ENCODE measurements at places on chromosomes 13 and 19. TPM values are rescaled to one million over a fixed set of nuclear protein-coding genes. Genes with fewer than 3 reads are reported as not detected.

- H3K4me1 ChIP-seq = no peaks in the 10 kb centered on the region
- H3K4me3 ChIP-seq = no peak overlapping the region
- no peak for DNase-seq
- H3K27me3 ChIP-seq = no peaks in the 10 kb centered on the region
- H3K36me3 ChIP-seq = no peaks in the 10 kb centered on the region
- H3K27ac ChIP-seq = no peak overlapping the region
These were observed 114.0 kb upstream of the KL start for GRCh38 chr13:32902029-32902780.

DNA sequence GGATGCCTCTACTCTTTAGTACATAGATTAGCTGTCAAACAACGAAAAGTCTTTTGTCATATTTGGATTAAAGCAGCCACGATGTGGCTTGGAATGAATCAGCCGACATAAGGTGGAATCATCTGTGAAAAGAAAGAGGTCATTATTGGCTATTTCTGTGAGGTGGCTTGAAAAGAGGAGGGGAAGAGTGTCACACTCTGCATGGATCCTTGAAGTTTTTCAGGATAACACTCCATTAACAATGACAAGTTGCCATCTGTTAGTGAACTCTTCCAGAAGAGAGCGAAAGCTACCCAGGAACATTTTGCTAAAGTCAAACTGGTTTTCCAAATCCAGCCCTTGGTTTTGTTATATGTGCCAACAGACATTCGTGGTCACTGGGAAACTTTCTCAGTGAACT, 1604.8 kb downstream of the OLFM4 start:
- no peak overlapping the region for H3K4me3 ChIP-seq
- no peak overlapping the region for H3K27ac ChIP-seq
- DNase-seq = no peak

DNA sequence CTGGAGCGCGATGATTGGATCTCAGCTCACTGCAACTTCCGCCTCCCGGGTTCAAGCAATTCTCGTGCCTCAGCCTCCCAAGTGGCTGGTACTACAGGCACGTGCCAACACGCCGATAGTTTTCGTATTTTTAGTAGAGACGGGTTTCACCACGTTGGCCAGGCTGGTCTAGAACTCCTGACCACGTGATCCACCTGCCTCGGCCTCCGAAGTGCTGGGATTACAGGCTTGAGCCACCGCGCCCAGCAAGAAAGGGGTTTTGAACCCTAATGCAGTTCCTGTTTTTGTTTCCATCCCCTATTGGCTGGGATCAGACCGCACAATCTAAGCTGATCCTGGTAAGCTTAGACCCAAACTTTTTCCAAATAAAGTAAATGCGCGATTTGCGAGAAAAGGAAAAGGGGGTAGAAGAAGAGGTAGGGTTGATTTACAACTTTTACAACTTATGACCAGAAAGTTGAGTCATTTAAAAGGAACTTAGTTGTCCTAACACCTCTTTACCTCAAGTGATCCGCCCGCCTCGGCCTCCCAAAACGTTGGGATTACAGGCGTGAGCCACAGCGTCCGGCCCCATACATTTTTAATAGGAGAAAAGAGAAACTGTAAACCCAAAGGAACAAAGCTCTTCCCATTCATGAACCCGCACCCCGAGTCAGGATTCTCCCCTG, 764 bp downstream of the ZNF626 start:
- peaks cover 5% of the 10 kb centered on the region for H3K4me1 ChIP-seq
- no peak for DNase-seq
- H3K27me3 ChIP-seq = no peaks in the 10 kb centered on the region
- no peaks in the 10 kb centered on the region for H3K36me3 ChIP-seq

ZNF610 gene
- total RNA-seq = 4.9 TPM

All from kidney (tissue), 22 donors.